ENCODE measurements at places on chromosomes 6 and 20. TPM values are rescaled to one million over a fixed set of nuclear protein-coding genes. Genes with fewer than 3 reads are reported as not detected.
A peak's percentile ranks its signal among the peaks of the same experiment; 100 is the strongest.

- no peak for DNase-seq
Measured at GRCh38 chr6:126188279-126188909, 151.5 kb upstream of the CENPW start.

DNA sequence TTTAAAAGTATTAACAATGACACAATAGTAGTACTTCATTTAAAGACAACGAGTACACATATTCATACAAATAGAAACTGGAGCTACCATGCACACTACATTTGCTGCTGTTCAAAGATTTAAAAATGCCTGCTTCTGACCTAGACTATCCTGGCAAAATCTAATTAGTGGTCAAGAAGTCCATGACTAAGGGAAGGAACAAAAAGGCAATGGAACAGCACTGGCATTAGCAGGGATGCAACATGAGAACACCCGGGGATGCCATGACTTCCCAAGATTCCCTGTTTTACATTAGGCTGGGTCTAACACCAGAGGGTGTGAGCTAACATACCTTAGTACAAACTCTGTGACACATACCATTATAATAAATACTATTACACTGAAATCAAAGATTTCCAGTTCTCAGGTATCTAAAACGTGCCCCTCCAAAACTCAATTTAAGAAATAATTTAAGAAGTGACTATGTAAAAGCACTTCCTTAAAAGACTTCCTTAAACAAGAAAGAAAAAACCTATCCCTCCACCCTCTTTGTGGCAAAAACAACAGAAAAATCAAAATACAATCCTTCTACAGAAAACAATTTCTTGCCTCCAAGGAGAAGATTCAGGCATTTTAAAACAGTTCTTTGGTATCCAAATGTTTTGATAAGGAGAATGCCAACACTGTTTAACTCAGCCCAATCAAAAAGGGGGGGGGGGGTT, 25.5 kb downstream of the CHD6 start:
- no peak for DNase-seq

DNA sequence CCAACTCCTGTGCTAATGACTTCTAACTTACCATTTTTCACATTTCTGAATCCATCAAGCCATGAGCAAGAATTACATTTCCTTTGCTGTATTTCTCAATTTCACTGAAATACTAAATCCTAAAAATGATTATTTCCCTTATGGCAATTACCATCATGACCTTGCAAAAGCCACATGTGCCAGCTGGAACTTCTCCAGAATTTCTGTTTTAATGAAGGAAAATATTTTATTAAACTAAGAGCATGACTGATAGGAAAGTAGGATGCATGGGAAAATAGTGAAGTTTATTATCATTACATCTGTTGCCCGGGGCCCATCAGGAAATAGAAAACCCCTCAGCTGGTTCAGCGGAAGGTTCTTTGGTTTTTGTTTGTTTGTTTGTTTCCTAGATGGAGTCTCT, 14.4 kb upstream of the TMEM242 start:
- DNase-seq: no peak

GRCh38 chr6:45116714-45117410, 211.3 kb upstream of the RUNX2 start:
- no peak for DNase-seq

DNA sequence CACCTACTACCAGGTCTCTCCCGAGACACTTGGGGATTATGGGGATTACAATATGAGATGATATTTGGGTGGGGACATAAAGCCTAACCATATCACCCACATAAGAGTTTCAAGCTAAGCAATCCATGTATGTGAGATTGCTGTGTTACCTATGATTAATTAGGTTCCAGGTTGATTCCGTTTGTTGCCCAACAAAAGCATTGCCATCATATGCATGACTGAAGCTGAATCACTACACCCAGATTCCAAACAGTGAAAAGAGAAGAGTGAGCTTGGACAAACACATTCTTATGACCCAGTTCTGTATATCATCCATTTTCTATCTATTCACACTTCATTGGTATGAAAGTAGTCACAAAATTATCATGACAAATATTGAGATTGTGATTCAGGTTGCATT, 952.5 kb upstream of the MAN1A1 start:
- no peak for DNase-seq

- no peak for DNase-seq
Measured at GRCh38 chr6:26520237-26520849, 17.8 kb upstream of the HMGN4 start.

GRCh38 chr6:38604700-38605099, 35.0 kb downstream of the BTBD9 start:
- no peak for DNase-seq

- peak; percentile 27 for DNase-seq
Measured at GRCh38 chr6:157107915-157108651, 215.2 kb downstream of the TMEM242 start.

DNA sequence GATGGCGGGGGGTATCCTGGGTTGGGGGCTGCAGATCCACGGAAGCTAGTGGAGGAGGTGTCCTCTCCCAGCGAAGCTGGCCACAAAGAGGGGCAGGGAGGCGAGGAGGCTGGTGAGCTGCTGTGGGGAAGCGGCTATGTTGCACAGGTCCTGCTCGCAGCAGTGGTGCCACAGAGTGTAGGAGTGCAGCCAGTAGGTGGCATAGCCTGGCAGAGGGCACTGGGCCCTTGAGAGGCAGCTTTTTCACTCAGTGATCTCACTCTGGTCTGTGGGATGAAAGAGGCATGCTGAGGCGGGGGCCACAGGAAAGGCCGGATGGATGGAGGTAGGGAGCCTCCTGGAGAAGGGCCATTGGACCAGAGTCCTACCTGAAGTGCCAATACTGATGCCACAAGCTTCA, 2.9 kb upstream of the LY6G6D start:
- DNase-seq: peak; percentile 20

DNA sequence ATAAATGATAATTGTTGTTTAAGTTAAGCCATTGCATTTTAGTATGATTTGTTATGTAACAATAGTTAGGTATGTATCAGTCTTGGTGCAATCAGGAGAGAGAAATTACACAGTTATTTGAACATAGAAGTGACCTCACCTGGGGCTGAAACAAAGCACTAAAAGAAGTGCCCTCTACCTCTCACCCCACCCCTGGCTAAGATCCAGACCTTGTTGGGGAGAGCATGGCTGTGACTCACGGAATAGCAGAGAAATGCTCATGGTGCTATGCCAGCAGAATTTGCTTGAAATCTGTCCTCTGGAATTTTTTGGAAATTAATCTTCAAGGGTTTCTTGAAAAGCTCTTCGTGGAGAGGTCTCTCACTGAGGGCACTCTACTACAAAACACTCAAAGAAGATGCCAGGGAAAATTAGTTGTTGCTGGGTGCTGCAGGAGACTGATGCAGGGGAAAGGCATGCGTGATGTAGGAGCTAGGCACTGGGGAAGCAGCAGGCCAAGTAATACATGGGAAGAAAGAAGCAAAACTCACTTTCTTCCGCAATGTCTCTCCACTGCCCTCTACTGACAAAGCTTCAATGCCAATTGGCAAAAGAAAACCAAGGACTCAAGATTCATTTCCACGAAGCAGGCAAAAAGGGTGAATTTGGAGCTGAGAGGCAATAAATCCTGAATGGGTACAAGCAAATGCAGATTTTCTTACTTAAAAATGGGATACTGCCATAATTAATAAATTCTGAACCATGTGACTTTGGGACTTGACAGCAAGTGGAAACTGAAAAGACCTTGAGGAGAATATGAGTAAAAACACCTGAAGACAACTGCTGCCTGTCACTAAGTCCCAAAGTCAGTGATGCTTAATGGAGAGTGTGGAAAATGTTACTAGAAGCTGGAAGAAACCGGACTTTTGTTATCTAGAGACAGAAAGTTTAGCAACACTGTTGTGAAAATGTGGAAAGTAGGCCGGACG, 136.3 kb upstream of the ZNF184 start:
- peak; percentile 30 for DNase-seq

- DNase-seq: no peak
Measured at GRCh38 chr6:24918641-24919055, 17.1 kb downstream of the RIPOR2 start.

DNA sequence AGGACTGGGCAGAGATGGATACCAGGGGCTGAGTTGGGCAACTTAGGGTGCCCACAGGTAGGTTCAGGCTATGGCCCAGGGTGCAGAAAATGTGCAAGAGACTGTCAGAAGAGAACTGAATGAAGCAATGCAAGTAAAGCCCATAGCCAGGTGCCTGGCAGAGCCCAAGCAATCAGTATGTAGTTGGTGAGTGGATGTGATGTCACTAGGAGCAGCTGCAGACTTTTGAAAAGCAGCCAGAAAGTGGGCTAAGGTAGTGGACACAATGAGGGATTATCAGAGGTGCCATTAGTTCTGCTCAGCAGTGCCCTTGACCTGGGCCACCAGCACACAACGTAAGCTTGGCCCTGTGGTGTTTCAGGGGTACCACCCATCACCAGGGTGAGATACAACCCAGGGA, 135.3 kb downstream of the SOBP start:
- DNase-seq: no peak

DNA sequence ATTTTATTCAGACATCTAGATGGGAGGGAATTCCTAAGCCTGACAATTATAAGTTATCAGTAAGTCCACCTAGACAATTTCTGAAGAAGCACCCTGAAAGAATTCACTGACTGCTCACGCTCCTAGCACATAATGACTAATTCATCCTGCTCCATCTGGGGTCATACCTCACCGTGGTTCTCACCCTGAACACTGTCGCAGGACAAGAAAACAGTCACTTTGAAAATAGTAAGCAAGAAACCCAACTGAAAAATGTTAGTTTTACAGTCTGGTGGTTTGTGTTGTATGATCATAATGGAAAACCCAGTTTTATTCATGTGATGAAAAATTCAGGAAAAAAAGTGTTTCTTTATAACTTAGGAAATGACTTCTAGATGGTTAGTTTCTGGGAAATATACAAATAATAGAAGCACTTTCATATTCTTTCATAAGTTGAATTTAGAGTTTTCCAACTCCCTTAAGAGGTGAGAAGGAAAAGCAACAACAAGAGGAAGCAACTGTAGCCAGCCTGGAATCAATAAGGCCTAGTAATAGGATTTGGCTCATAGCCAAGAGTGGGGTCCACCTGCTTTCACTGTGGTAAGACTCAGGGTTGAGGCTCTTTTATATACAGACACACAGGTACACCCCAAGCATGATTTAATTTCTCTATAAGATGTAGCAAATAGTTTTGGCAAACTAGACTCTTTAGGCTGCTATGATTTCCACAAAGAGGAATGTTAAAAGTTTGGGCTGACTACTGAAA, 94.1 kb downstream of the HIVEP2 start:
- DNase-seq: peak; percentile 62

GRCh38 chr6:161436106-161436876, 162.4 kb upstream of the AGPAT4 start:
- no peak for DNase-seq

DNA sequence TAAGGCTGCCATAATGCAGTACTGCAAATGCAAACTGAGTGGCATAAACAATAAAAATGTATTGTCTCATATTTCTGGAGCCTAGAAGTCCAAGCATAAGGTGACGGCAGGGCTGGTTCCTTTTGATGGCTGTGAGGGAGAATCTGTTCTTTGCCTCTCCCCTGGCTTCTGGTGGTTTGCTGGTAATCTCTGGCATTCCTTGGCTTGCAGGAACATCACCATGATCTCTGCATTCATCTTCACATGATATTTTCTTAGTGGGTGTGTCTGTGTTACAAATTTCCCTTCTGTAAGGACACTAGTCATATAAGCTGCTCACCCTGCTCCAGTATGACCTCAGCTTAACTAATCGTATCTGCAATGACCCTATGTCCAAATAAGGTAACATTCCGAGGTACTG, 1104.2 kb upstream of the CITED2 start:
- DNase-seq: no peak

DNA sequence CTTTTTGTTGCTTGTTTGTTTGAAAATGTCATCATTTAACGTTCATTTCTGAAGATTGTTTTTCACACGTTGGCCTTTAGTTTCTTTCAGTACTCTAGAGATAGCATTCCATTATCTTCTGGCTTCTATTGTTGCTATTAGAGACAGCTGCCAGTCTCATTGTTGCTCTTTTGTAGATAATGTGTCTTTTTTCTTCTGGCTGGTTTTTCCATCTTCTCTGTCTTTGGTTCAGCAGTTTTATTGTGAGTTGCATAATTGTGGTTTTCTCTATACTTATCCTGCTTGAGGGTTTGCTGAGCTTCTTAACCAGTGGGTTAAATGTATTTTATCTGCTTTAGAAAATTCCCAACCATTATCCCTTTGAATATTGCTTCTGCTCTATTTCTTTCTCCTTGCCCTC, 23.2 kb upstream of the AIG1 start:
- no peak for DNase-seq

DNA sequence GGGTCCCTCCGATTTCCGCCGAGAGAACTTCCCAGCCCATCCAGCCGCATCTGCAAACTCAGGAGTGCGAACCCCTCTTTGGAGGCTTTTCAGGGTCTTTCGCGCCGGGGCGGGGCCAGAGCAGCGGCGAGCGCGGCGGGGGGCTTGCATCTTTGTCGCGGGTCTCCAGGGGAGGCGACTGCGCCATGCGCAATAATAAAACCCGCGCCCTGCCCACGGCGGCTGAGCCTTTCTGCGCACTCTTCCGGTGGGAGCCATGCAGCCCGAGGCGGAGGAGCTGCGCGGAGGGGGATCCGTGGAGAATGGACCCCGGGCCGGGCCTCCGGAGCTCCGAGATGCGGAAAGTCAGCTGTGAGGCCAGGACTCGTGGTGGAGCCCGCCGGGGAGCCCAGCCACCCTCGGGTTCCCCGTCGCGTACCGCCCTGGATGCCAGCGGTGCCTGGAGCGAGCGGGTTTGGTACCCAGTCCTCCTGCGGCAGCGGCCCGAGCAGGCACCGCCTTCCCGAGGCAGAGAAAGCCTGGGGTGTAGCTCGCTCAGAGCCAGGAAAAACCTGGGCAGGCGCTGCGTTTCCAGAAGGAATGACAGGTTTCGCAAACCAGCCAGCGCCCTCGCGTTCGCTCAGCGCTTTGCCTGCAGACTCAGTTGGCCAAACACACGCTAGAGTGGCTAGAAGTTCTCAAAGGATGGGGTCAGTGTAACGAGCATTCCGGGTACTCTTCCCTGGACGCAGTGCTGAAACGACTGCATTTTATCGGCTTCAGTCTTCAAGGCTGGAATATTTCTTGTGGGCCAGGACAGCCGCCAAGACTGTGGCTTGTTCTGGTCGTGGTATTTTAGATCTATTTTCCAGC, 1.2 kb downstream of the AKAP12 start:
- DNase-seq: peak; percentile 6

The DNAAF9 gene
- 0.35 TPM for total RNA-seq

The ELOVL4 gene
- total RNA-seq: 0.54 TPM

The MAS1 gene
- total RNA-seq: not detected

The ASF1A gene
- total RNA-seq: 30.3 TPM

The IYD gene
- total RNA-seq: not detected

The SAMD3 gene
- 2.3 TPM for total RNA-seq

The RING1 gene
- 17.1 TPM for total RNA-seq

The PRICKLE4 gene
- total RNA-seq: 0.52 TPM

The TRIM15 gene
- total RNA-seq: 0.79 TPM

The PRR3 gene
- 21.7 TPM for total RNA-seq

The FNDC1 gene
- total RNA-seq: not detected

The SLC17A2 gene
- 0.14 TPM for total RNA-seq

The HLA-DPB1 gene
- total RNA-seq: 4.0 TPM

The KCNK5 gene
- total RNA-seq: 9.0 TPM

The ATP6V1G2 gene
- total RNA-seq: 1.4 TPM

The HLA-B gene
- total RNA-seq: 3,295 TPM

The VSX1 gene
- total RNA-seq: not detected

The SH3BGRL2 gene
- total RNA-seq: 0.76 TPM

The PAX1 gene
- total RNA-seq: not detected

The BEND6 gene
- not detected for total RNA-seq

Data from activated naive CD4-positive, alpha-beta T cell treated with anti-CD3 and anti-CD28 coated beads for 36 hours (primary cell).